ENCODE measurements at places on chromosomes 11 and 22.
A peak's percentile ranks its signal among the peaks of the same experiment; 100 is the strongest.

GRCh38 chr11:1151366-1152315 is 6.1 kb upstream of the MUC5AC start:
- DNase-seq = no peak

DNA sequence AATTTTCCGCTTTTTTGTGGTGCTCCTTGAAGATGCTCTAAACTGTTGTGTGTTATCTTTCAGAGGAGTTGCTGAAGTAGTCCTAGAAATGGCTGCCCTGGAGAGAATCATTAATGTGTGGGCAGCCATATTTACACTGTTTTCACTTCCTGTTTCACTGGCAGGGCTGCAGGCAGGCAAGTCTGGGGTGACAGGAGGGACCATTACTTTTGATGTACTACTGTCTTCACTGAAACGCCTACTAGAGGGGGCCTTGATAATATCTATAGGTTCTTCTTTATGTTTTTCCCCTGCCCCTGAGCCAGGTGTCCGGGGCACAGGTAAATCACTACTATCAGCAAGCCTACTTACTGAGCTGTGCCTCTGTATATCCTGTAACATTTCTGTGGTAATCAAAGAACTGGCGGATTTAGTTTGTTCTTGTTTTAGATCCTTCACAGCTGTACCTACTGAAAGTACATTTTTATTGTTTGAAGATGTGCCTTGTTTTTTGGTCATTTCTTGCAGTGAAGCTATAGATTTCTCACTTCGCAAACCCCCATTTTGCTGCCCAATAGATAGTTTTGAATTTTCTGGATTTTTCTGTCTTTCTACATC is 39.7 kb downstream of the ACAT1 start:
- DNase-seq = peak; percentile 47

GRCh38 chr22:50139843-50140415 is 30.6 kb upstream of the PANX2 start:
- no peak for DNase-seq

DNA sequence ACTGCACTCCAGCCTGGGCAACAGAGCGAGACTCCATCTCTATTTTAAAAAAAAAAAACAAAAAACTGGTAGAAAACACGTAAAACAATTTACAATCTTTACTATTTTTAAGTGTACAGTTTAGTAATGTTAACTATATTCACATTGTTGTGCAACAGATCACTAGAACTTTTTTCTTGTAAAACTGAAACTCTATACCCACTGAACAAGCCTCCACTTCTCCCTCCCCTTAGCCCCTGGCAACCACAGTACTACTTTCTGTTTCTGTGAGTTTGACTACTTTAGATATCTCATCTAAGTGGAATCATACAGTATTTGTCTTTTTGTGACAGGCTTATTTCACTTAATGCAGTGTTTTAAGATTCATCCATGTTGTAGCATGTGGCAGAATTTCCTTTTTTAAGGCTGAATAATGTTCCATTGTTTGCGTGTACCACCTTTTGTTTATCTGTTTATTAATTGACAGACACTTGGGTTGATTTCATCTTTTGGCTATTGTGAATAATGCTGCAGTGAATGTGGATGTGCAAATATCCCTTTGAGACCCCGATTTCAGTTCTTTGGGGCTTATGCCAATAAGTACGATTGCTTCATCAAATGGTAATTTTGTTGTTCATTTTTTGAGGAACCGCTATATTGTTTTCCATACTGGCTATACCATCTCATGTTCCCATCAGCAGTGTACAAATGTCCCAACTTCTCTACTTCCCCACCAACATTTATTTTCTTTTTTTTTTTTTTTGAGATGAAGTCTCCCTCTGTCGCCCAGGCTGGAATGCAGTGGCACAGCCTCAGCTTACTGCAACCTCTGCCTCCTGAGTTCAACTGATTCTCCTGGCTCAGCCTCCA is 11.0 kb downstream of the DDB2 start:
- DNase-seq = no peak

DNA sequence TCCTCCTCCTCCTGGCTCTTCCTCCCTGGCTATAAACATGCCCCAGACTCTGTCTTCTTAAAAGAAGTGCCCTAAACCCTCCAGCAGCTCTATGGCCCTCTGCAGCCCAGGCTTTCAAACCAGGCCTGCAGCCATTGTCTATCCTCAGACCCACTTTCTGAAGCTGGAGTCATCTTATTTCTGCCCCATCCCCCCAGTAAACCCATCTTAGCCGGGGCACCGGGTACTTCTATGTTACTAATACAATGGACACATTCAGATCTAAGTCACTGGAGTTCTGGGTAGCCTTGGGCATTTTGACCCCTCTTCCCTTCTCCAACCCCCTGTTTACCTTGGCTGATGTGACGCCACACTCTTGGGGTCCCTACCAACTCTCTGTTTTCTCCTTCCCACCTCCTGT is 29.7 kb upstream of the CACNG2 start:
- no peak for DNase-seq

- no peak for DNase-seq
These were observed 57.2 kb downstream of the DDI1 start for GRCh38 chr11:104093426-104094280.

DNA sequence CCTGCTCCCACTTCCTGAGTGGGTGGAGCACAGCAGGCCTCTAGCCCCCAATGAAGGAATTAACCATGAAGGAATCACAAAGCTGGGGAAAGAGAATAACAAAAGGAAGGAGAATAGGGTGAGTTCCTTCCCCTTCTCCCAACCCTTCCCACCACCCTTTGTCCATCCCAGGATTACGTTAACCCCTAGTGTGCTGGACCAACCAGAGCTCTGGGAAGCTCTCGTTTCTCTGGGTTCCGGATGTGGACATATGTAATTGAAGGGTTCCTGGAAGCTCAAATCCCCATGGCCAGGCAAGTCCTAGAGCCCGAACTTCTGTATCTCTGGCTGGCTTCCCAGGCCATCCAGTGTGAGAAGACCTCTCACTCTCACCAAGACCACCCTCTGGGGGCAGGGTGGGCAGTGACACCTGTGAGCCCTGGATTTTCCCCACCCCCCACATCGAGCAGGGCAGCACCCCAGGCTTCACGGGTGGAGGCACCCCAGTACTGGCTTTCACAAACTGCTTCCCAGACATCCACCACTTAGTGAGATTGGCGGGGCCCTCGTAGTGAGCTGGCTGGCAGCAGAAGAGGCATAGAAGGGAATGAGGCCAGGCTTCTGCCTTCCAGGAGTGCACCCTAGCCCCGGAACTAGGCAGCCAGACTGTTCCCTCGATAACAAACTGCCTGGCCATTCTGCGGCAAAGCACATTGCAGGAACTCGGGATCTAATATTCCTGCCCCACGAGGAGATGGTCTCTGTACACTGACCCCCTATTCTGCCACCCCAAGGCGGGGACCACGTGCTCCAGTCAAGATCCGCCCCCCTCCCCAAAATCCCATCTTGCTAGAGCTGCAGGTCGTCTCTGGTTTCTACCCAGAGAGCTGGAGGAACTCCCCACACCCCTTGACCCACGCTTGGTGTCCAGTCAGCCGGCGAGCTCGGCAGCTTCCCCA is 2.1 kb downstream of the NECTIN1 start:
- DNase-seq = no peak

DNA sequence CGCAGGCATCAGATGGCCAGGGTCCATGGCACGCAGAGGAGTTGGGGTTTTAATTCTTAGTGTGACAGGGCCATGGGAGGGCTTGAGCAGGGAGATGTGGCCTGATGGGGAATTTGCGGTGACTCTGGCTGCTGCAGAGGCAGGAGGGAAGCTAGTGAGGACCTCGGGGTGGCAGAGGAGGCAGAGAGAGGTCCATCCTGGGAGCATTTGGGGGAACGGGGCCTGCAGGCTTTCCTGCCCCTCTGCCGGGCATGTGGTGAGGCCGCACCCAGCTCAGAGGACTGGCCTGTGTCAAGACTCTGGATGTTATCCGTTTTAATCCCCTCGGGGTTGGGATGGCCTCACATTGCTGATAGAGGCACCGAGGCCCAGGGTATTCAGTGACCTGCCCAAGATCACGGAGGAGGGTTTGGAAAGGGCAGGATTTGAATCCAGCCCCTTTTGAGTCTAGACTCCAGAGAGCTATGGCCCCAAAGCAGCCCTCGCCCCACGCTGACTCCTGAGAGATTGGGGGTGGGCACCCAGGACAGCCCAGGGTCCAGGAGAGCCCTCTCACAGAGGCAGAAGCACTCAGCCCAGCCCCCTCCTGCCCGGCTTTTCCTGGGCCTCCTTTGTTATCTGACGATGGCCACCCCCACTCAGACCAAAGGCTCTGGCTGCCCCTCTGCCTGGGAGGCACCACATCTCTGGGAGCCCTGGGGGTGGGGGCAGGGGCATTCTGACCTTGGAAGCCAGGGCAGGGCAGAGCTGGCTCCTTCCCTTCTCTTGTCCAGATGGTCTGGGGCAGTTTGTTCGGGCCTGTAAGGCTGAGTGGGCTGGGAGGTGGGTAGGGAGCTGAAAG is 13.9 kb downstream of the MGAT3 start:
- no peak for DNase-seq

GRCh38 chr11:44548032-44548695 is 17.3 kb upstream of the CD82 start:
- no peak for DNase-seq

GRCh38 chr11:655036-655726 is 18.1 kb downstream of the DRD4 start:
- no peak for DNase-seq

DNA sequence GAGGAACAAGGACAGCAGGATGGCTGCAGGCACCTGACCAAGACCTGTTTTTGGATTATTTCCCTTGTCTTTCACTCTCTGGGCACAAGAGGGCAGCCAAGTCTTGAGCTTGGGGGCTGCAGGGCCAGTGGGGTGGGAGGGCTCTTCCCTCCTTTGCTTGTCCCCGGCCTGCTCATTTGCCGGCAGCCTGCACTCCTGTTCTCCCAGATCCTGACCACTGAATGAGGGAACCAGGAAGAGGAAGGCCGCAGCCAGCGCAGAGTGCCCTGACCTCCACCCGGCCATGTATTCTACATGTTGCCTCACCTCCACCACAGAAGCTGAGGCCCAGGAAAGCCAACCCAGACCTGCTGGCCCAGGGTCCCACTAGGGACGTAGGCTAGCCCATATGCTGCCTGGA is 15.5 kb upstream of the NNMT start:
- no peak for DNase-seq

- no peak for DNase-seq
These were observed 91.5 kb downstream of the ABTB2 start for GRCh38 chr11:34266090-34266912.

- no peak for DNase-seq
These were observed 86.5 kb upstream of the CLDN5 start for GRCh38 chr22:19610518-19611253.

DNA sequence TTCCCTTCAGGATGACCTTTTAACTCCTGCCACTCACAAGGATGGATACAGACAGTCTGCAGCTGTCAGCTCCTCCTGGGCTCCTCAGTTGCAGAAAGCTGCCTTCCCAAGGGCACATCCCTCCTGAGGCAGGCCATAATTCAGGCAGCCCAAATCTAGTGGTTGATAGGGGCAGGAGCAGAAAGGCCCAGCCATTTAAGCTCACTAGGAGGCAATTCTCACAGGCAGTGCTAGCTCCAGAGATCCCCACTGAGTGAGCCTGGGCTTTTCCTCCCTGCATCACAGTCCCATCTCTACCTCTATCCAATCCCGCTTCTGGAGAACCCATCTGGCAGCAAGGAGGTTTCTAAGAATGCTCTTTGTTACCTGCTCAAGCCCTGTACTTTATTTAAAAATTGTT is 200.6 kb downstream of the ARHGAP42 start:
- no peak for DNase-seq

- DNase-seq = no peak
These were observed 695.7 kb downstream of the BRD1 start for GRCh38 chr22:49132009-49132408.

GRCh38 chr11:61367406-61367805 is 5.2 kb downstream of the TMEM138 start:
- DNase-seq = no peak

GRCh38 chr11:46160100-46160499 is 38.8 kb upstream of the PHF21A start:
- no peak for DNase-seq

GRCh38 chr11:60005360-60005759 is 11.6 kb upstream of the OOSP4B start:
- no peak for DNase-seq

DNA sequence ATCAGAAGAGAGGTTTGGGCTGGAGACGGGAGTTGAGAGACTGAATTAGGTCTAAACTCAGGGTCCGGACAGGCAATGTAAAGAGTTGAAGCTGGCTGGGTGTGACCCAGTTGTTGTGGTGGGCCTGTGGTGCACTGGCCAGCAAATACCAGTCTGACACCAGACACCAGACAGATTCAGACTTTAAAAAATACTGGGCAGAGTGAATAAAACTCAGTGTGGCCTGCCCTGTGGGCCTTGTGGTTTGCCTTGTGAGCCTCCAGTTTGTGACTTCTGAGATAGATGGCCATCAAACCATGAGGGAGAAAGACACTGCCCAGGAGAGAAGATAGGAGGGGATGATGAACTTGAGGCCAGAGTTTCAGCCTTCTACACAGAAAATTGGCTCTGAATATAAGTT is 25.8 kb downstream of the RCN1 start:
- DNase-seq = no peak
